Cardiac septum (tissue), 1 donor: ENCODE measurements at places on chromosomes 13 and 19. TPM values are rescaled to one million over a fixed set of nuclear protein-coding genes. Genes with fewer than 3 reads are reported as not detected.

DNA sequence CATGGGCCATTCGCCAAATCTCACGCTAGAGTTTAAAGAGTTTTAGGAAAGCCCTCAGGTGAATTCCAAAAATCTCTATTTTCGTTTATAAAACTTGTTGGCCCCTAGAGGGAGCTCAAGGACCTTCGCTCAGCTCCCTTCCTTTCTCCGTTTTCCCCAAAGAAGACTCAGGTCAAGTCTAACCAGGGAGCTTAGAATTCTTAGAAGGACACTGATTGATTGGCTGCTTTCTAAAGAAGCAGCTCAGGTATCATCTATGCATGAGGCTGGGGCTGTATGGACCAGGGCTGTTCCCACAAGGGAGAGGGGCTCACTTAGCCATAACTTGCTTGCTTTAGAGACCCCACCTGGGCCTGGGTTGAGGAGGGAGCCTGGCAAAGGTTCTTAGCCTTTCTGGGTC, 20.5 kb downstream of the DZIP1 start:
- no peak for DNase-seq

Gene OR10H1
- not detected for total RNA-seq

- DNase-seq: no peak
These were observed 275.8 kb downstream of the SHISA2 start for GRCh38 chr13:25775986-25776385.

Gene MYBPC2
- not detected for total RNA-seq

Gene MEDAG
- total RNA-seq: 11.7 TPM

- DNase-seq: no peak
These were observed 632 bp downstream of the MARK4 start for GRCh38 chr19:45251452-45252354.

Gene ZNF383
- total RNA-seq: 9.2 TPM

Gene SIGLEC12
- total RNA-seq: not detected

- no peak for DNase-seq
These were observed 403.6 kb downstream of the SPRY2 start for GRCh38 chr13:79937311-79937710.

Gene PCDH17
- total RNA-seq: 7.3 TPM

Gene FCGBP
- 14.2 TPM for total RNA-seq

Gene KLK13
- not detected for total RNA-seq

- DNase-seq: peak; percentile 90
These were observed 9.1 kb downstream of the SPACA6 start for GRCh38 chr19:51702103-51702824.

Gene PTH2
- total RNA-seq: not detected

Gene ANGPTL8
- not detected for total RNA-seq

Gene ZNF71
- 7.1 TPM for total RNA-seq

Gene CEACAM21
- 0.27 TPM for total RNA-seq

- DNase-seq: no peak
These were observed 111.7 kb downstream of the MIPEP start for GRCh38 chr13:23777575-23777870.

Gene GDF15
- 4.3 TPM for total RNA-seq

DNA sequence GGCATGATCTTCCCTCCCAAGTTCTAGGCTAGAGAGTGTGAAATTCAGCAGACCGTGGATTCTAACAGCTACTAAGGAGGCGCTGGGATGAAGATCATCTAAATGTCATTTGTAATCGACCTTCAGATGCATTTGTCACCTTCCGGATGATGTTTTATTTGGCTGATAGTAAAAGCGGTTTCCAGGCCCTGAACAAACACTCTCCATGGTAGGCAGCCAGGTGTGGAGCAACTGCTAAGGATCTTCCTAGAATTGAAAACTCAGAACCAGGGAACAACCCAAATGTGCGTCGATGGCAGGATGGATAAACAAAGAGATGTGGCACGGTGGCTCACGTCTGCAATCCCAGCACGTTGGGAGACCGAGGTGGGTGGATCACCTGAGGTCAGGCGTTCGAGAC, 107.2 kb upstream of the CACNA1A start:
- no peak for DNase-seq

DNA sequence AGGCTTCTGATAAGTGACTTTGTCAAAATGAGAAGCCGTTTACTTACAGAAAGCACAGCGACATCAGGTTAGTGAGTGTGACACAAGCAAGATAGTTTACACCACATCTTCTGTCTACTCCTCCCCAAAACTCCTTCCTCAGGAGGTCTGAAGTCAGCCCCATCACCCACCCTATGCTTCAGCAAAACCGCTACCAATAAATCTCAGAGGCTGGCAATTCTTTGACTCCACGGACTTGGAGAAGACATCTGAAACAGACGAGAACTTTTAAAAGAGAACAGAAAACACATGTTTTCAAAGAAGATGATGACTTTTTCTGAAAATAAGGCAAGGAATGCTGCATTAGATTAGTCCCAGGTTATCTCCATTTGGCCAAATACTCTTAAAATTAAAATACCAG, 261.1 kb downstream of the TBC1D4 start:
- DNase-seq: no peak

DNA sequence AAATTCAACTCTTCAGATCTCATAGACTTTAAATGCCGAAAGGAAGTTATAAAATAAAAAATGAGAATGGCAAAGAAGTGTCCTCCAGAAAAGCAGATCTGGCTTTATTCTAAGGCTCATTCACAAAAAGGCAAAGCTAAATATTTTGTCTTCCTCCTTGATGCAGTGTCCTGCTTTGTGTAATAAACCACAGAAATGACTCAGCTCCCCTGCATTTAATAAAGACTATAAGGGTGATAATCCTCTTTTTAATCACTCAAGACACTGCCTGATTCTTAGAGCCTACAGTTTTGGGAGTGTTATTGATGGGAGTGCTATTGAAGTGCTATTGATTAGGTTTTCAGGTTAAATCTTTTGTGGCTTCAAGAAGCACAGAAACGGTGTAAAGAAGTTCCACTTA, 482.0 kb downstream of the PCDH20 start:
- DNase-seq: no peak

GRCh38 chr13:73656863-73657262, 477.3 kb downstream of the KLF12 start:
- no peak for DNase-seq

- DNase-seq: no peak
These were observed 11.6 kb downstream of the IGFL2 start for GRCh38 chr19:46159418-46160232.

DNA sequence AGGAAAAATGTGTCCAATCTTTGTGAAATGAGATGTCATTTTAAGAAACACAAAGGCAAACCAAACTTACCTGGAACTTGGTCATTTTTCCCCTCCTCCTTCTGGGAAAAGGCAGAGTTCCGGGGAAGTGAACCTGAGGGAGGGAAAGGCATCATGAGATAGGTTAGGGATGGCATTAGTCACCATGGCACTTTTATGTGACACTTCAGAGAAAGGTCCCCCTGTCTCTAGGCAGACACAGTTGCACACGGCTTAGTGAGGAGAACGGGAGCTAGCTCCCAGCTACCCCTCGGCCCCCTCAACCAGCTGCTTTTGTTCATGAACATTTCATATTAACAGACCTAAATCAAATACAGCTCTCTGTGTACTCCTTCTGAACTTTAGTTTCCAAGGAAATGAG, 1.5 kb downstream of the ZNF235 start:
- DNase-seq: no peak

GRCh38 chr13:113669755-113670341, 2.8 kb downstream of the GRK1 start:
- DNase-seq: peak; percentile 69

Gene KLK4
- total RNA-seq: not detected

GRCh38 chr19:47158879-47159503, 28.4 kb downstream of the SAE1 start:
- no peak for DNase-seq

Gene SH3GL1
- 22.0 TPM for total RNA-seq

- peak; percentile 96 for DNase-seq
These were observed 17.7 kb upstream of the SPACA4 start for GRCh38 chr19:48588670-48589401.

DNA sequence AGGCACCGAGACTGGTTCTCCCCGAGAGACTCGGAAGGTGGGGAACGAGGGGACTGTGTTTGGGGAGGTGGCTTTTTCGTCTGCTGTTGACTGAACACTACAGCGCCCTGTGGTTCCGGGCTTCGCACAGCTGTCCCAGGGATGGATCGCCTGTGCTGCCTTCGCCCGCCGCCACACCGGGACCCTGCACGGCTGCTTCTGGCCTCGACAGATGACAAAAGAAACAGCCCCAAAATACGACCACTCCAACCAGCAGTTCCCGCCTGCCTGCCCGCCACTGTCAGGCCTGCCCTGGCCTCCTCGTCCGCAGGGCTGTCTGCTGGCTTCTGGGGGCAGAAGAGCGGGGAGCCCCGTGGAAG, 13.3 kb upstream of the GNA15 start:
- no peak for DNase-seq

- DNase-seq: no peak
These were observed 4.3 kb downstream of the ERCC1 start for GRCh38 chr19:45419396-45419795.

DNA sequence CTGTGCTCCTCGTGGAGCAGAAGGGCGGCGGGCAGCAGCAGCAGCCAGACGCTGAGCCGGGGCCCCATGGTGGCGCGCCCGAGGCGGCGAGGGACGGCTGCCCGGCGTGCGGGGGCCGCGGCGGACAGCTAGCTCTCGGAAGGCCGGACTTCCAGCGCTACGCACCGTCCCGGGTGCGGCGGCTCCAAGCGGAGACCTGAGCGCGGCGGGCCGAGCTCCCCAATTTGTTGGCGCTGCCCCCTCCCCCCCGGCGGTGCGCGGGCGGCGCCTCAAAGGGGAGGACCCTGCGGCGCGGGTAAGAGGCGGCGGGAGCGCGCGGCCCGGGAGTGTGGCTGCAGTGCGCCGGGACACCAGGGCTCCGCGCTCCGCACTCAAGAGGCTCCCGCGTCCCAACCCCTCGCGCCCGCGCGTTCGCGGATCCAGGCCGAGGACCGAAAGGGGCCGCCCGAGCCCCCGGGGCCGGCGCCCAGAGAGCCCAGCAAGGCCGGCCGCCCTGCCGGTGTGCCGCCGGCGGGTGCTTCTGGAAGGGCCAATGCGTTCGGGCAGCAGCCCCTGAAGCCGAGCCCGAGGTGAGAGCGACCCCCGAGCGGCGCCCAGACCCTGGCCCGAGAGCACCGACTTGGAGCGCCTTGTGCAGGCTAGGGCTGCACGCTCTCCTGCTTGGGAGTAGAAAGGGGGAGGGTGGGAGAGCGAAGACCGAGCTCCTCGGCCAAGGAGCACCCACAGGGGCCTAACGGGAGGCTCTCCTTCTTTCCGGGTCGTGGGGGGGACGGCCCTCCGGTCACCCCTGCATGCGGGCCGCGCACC, at the start of the genes COL4A1 and COL4A2:
TSS of gene COL4A1 (minus strand) at position 198 of the 807 bp plus-strand sequence. CDS start at position 68, 130 bp downstream.
TSS of gene COL4A2 (plus strand) at position 325 of the 807 bp plus-strand sequence. CDS start 620 bp downstream, outside the sequence.
- peak; percentile 88 for DNase-seq

DNA sequence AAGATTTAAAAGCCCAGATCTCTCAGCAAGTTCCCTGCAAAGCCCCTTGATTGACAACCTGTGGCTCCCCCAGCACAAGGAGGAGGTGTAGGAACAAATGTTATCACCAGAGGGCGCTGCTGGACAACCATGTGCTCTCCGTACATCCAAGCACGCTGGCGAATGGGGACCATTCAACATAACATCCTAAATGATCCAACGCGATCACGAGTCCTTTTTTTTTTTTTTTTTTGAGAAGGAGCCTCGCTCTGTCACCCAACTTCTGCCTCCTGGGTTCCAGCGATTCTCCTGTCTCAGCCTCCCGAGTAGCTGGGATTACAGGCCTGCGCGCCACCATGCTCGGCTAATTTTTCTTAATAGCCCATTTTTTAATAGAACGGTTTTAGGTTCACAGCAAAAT, 52.0 kb downstream of the NWD1 start:
- peak; percentile 80 for DNase-seq

DNA sequence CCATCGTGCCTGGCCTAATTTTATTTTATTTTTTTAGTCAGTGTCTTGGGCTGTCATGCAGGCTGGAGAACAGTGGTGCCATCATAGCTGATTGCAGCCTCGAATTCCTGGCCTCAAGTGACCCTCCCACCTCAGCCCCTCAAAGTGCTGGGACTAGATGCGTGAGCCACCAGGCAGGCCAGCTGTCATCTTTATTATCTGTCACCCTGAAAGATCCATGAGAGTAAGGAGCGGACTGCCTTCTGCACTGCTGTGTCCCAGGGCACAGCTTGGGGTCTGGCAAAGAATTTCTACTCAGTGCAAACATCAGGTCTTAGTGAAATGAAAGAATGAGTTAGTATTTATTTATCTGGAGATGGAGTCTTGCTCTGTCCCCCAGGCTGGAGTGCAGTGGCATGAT, 9.5 kb upstream of the TLE5 start:
- DNase-seq: no peak

DNA sequence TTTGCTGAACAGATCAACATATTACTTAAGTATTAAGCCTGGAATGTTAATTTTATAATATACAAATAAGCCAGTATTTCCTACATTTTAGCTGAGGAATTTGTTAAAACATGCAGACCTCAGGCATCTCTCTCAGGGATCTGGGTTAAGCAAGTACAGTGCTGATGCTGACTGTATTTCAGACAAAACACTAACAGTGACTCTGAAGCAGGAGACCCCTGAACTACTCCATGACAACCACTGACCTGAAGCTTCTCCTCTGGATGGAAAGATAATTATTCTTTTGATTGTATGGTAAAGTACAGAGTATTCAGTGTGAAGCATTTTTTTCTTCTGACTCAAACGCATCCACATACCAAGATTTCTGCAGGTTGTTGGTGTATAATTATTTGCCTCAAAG, 680.8 kb downstream of the LIG4 start:
- DNase-seq: no peak

DNA sequence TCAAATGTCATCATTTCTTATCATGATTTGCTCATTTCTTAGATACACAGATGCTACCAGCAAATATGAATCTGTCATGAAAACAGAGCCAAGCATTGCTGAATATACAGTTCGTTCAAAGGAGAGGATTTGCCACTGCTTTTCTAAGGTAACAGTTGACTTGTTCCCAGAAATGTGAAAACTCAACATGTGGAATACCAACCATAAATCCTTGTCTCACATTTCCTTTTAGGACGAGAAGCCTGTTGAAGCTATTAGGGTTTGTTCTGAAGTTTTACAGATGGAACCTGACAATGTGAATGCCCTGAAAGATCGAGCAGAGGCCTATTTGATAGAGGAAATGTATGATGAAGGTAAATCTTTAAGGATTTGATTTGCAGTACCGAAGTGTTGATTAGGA, 86.7 kb downstream of the DNAJC3 start:
- DNase-seq: no peak

GRCh38 chr13:70668983-70669382, 560.7 kb upstream of the KLHL1 start:
- DNase-seq: no peak

- no peak for DNase-seq
These were observed 40.5 kb downstream of the TEX26 start for GRCh38 chr13:30972888-30973377.

DNA sequence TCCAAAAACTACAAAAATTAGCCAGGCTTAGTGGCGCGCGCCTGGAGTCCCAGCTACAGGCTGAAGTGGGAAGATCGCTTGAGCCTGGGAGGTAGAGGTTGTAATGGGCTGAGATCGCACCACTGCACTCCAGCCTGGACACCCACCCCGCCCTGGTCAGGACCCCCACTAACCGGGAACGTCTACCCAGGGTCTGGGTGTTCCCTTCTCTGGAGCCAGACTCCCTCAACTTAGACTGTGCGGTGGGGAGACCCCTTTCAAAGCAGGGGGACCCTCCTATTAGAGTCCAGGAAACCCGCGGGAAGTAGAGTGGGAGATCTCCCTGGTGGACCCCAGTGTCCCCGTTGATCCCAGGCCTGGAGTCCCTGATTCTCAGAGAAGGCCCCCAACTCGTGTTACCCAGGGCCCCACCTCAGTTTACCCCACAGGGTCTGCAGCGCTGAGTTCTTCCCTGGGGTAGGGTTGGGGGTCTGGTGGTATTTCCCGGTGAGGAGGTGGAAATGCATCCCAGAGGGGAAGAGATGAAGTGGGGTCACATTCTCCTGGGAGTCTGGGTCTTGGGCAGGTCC, 6.1 kb upstream of the ARRDC2 start:
- DNase-seq: no peak

Gene FUT2
- not detected for total RNA-seq

Gene CYP4F8
- total RNA-seq: not detected
